ENCODE measurements at places on chromosomes 7 and 10.

- no peak for DNase-seq
Measured at GRCh38 chr7:148847815-148848734, 36.0 kb downstream of the EZH2 start.

DNA sequence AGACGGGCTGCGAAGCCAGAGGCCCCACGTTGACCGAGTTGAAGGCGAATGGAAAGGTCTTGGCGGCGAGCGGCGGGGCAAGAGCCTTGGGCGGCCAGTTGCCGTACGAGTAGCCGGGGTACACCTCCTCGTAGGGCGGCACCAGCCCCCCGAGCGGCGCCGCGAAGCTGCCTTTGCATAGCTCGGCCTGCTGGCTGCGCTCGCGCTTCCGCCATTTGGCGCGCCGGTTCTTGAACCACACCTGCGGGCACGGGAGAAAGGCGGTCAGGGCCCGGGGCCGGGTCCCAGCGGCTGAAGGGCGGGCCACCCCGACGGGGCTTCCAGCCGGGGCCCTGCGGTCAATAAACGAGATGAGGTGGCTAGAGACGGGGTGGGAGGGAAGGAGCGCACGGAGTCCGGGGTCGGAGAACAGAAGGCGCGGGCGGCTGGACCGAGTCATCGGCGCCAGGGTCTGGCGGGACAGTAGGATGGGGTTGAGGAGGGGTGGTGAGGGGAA, 4.8 kb downstream of the ELOVL3 start:
- no peak for DNase-seq

- DNase-seq, result no peak
Measured at GRCh38 chr7:8215648-8216333, 46.2 kb downstream of the ICA1 start.

DNA sequence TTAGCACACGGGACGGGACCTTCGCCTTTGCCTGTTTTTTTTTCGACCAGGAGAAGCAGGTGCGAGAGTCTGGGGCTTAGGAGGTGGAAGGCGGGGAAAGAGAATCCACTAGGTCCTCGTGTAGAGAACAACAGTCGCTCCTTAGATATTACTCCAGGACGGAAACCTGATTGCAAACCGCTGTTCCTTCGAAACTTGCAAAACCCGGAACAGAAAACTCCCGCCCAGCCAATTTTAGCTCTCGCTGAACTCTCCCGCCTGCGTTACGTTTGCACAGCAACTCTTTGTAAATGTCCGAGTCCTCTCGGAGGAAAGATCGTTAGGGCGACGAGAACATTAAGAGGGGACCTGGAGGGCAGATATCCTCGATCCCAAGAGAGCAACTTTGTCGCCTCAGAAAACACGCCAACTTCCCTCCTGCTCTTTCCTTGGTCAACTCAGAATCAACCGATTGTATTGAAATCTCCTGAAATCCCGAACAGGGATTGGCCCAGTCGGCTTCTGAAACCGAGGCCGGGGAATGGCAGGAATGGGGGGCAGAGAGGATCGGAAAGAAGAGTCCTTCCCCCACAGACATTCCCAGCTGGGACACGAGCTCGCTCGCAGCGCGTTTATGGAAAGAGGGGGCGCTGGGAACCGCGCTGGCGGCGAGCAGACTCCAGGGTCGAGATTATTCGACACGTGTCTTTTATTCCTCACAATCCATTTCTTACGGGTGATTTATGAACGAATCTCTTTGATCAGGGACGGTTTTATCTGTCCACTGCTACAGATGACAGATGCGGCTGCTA, 9.9 kb downstream of the TWIST1 start:
- DNase-seq, result no peak

DNA sequence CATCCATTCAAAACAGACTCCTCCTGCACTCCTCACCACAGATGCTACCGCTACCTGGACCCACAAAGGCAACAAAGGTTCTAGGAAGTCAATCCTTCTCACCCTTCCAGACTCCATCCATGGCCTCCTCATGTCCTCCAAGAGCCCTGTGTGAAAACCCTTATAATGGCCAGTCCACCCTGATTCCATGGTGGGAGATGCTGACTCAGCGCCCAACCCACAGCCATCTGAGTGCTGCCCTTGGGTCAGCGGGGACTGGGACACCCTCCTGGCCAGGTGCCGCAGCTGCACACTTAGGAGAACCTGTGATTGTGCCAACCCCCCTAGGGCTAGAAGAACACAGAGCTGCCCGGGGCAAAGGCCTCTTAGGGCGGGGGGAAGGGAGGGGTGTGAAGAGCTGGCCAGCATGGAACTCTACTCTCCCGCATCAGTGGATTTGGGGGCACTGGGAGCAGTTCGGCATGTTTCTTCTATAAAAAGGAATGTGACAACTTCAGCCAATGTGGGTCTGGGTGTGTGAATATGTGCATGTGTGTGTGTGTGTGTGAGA, 25.4 kb downstream of the TMEM273 start:
- no peak for DNase-seq

GRCh38 chr7:12573885-12574284, 3.4 kb downstream of the SCIN start:
- no peak for DNase-seq

- DNase-seq, result no peak
Measured at GRCh38 chr7:5234852-5235831, 45.1 kb downstream of the WIPI2 start.

- no peak for DNase-seq
Measured at GRCh38 chr10:124745673-124746072, 1.5 kb upstream of the FAM53B start.

DNA sequence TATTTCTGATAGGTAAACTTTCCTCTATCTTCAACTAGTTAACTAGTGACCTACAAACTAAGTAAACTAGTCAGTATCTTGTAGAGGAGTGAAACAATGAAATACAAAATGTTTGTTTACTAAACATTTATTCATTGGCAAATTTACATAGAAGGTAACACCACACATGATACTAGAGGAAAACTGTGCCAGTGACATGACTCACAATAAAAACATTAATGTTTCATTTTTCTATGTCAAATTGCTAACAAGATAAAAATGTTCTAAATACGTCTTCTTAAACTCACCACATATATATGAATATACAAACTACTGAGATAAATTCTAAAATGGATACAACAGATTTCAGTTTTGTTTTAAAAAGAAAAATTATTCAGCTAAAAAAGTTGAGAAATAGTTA, 471.3 kb downstream of the PARD3 start:
- DNase-seq, result no peak

DNA sequence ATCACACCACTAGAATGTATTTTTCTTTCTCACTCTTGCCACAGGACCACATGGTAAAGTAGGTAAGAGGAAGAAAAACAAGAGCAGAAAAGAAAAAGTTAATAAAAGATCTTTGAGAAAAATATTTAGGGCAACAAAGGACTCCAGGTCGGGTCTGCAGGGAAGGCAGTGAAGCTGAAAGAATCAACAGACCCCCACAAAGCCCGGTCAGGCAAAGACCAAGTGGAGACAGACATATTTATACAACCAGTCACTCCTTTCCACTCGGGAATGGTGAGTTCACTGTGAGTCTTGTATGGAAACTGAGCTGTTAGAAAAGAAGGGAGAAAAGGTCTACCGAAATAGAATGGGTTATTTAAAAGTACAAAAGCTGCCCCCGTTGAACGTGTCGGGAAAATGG, 28.0 kb downstream of the RSU1 start:
- no peak for DNase-seq

GRCh38 chr10:65040796-65041195, 1519.6 kb downstream of the REEP3 start:
- DNase-seq, result no peak

DNA sequence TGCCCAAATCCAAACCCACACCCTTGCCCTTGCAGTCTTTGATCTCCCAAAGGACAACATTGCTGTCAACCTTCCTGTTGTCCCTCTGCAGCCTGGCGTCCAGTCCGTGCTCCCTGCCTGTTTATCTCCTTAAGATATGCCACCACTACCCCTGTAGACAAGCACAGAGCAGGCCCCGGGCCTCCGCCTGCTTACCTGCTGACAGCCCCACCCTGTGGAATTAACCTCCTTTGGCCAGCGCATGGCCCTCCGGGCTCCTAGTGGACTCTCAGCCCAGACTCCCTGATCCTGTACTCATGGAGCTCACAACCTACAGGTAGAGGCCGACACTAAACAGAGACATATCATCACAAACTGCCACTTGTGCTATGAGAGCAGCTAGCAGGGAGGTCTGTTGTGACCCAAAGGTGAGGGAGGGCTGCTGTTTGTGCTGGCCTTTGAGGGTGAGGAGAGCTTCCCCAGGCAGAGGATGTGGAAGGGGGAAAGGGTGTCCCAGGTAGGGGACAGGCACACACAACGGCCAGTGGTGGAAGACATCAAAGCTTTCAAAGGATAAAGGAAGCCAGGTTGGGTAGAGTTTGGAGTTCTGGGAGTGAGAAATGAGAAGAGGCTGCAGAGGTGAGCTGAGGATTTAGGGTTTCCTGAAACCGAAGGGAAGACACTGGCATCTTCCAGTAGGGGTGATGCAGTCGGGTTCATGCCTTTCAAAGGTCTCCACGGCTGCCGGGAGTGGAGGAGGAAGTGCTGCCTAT, 174.5 kb upstream of the ZMIZ1 start:
- no peak for DNase-seq

GRCh38 chr7:44291733-44292419, 33.5 kb downstream of the CAMK2B start:
- no peak for DNase-seq

GRCh38 chr7:114759347-114760062, 162.4 kb upstream of the MDFIC start:
- DNase-seq, result no peak

GRCh38 chr7:45606931-45607330, 32.8 kb downstream of the ADCY1 start:
- DNase-seq, result no peak

- no peak for DNase-seq
Measured at GRCh38 chr7:54090652-54091213, 451.4 kb upstream of the VSTM2A start.

GRCh38 chr10:58157076-58157766, 110.5 kb downstream of the IPMK start:
- DNase-seq, result no peak

DNA sequence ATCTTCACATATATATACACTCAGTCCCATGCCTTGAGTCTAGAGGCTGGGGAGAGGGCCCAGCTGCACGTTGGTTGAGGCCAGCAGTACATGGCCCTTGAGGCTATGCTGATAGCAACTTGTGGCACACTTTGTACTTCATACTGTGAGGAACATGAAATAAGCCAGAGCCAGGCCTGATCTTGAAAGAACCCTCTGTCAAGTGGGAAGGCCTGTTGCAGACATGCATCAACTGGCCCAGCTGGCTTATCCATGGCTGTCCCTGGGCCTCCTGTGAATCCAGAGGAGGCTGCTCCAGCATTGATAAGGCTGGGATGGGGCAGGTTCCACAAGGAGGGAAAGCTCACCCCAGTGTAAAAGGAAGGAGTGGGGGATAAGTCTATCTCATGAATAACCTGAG, 140.4 kb downstream of the NRF1 start:
- no peak for DNase-seq

All from stimulated activated CD8-positive, alpha-beta memory T cell treated with anti-CD3 and anti-CD28 coated beads, Interleukin-2, amount 100 ng/mL, for 1 hour (primary cell).